ENCODE measurements at places on chromosomes 1 and 21.

DNA sequence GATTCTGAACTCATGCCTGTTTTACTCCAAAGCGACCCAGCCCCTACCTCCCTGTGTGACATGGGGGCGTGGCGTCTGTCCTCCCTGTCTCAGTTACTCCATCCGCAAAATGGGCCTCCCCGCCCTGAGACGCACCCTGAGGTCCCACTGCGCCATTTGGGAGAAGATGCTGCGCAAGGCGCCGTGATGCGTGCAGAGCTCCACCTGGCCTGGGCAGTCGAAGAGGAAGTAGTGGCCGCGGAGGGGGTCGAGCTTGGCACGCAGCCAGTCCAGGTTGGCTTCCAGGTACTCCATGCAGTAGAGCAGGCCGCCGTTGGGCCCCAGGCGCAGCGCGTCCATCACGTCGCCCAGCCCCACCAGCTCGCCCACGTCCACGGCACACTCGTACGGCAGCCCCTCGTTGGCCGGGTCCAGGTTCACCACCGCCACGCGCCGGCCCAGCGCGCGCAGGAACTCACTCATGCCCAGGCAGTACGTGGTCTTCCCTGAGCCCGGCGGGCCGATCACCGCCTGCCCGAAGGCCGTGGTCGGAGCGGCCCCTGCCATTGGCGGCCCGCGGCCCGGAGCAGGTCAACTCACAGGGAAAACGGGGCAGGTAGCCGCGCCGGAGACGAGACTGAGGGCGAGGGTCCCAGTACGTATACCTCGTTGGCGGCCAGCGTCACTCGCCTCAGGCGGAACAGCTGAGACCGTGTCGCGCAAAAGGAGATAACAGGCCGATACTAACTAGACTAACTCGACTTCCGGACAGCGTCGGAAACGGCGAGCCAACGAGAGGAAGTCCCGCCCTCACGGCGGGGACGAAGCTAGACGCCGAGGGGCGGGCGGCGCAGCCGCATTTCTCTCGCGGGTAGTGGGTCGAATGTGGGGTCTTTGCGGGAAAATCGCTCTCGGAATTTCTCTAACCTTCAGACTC, at the start of gene GPN2:
Gene GPN2 (minus strand): TSS at position 733 of the 916 bp plus-strand sequence. CDS start 187 bp downstream, at position 546.
- peak; percentile 94 for DNase-seq

- DNase-seq = no peak
Observed at GRCh38 chr1:119449971-119450370, 35.0 kb downstream of the HSD3B2 start.

GRCh38 chr1:94119796-94120569, 965 bp downstream of the ABCA4 start:
- no peak for DNase-seq

DNA sequence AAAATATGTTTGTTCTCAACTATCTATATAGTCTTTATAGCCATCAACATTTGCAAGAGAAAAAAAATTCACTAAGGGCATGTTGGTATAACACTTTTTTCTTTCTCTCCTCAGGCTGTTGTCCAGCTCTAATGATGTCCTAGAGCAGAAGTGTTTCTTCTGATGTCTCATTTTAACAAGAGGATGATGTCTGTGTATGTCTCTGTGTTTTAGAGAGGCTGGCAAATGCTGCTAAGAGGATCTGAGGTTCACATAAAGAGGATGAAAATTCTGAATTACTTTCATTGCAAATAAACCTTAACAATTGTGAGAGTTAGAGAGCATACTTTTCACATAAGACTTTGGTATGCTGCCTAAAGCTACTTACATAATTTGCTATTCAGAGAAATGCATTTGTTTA, 2.6 kb upstream of the BRINP3 start:
- no peak for DNase-seq

- DNase-seq = no peak
Observed at GRCh38 chr1:184362876-184363275, 24.0 kb upstream of the C1orf21 start.

DNA sequence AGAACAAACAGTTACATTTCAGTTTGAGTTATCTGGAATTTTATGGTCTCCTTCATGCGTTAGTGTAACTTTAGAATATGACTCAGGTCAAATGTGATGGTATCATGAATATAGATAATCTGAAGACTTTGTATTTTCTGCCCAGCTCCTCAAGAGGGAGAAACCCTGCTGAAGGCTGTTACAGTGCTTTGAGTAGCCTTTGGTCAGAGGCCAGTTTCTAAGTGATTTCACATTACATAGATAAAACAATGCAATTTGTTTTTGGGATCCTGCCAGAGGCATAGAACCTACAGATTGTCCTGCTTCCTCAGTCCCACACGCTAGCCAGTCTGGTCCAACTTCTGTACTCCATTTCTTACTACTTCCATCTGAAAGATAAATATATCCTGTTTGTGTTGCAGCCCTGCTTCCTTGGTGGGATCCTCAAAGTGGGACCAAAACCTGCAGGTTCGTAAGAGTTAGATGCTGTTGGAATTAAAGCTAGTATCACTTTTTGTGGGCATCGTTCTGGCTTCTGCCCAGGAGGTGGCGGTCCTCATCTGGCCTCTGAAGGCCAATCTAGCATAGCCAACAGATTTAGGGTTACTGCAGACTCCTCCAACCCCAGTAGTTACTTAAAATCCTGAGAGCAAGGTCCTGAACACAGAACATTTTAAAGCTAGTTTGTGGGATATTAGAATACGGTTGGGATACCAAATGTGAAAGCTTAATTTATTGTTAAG, 645.8 kb upstream of the USP24 start:
- no peak for DNase-seq

GRCh38 chr1:72434070-72434469, 151.7 kb upstream of the NEGR1 start:
- DNase-seq = no peak

GRCh38 chr1:242430956-242431355, 93.5 kb downstream of the PLD5 start:
- DNase-seq = no peak

GRCh38 chr1:31648641-31649357, 4.1 kb upstream of the PEF1 start:
- DNase-seq = no peak

DNA sequence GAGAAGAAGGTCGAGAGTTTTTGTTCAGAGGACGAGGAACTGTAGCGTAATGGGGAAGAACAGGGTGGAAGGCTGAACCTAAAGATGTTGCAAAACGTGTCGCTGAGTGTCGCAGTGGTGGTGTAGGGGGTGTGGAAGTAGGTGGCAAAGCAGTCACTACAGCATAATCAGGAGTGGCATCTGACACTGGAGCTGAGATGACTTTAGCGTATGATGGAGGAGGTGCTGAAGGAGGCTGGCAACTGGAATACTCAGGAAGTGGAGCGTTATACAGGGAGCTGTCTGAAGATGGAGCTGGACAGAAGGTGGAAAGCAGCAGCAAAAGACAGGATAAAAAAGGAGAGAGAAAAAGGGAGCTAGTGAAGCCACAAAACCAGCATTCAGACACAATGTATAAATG, 89.9 kb upstream of the LBR start:
- no peak for DNase-seq

GRCh38 chr1:170049176-170049800, 25.2 kb downstream of the KIFAP3 start:
- no peak for DNase-seq
